ENCODE measurements at places on chromosomes 7 and 10.

GRCh38 chr10:6494936-6495592 lies 85.0 kb downstream of the PRKCQ start:
- DNase-seq, result no peak

DNA sequence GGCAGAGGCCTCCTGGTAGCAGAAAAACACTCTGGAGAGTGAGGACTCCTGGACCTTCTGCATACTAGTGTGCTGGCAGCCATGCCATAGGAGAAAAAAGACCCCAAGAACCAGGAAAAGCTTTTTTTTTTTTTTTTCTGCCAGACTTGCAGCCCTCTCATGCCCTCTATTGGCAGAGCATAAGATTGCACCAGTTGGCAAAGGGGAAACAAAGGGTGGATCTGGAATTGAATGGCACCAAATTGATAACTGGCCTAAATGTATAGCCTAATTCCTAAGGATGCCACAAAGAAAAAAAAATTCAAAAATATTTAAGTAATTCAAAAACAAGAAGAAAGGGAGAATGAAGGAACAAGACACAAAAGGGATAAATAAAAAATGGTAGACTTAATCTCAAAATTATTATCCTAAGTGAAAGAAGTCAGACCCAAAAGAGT lies 112.5 kb upstream of the GHITM start:
- DNase-seq, result peak; percentile 1

DNA sequence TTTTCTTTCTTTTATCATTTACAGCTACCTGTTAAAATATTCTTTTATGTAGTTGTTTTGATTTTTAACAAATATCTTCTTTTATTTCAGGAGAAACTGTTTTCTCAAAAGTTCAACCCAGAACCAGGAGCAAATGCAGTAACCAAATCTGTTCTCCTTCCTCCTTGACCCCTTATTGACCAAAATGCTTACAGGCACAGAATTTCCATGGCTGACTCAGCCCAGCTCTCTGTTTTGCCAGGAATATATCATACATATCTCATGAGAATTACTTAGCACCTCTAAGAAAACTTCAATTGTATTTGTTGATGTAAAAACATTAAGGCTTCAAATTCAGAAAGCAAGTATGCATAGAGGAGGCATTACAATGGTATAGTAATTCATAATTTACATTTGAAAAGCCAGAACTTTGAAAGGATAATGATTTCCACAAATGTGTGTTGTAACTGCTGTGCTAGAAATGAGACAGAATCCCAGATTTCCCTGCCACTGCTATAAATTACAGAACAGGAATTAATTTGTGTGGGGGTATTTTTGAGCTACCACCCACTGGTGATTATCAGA lies 2.2 kb downstream of the GSAP start:
- DNase-seq, result no peak

GRCh38 chr10:124041675-124042445 lies 51.5 kb downstream of the CHST15 start:
- no peak for DNase-seq

DNA sequence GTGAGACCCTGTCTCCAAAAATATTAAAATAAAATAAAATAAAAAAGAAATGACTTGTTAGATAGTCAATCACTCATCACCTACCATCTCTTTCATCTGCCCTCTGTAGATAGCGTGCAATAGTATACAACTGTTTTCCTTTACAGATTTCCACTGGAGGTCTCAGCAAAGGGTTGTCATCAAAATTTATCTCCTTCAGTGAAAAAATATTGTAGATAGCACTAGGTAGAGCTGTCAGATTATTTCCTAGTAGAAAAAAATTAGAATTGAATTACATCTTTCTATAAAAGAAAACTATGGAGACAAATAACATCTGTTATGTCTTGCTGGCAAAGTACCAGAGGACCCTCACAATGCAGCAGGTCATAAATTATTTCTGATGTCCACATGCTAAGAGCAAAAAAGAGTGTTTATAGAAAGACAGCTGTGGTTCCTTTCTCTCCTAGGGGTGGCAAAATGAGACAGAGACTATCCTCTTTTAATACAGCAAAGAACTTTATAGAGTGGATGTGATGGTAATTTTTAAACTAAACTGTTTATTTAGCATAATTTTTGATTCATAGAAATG lies 16.3 kb upstream of the CYP51A1 start:
- DNase-seq, result peak; percentile 63

GRCh38 chr10:16931930-16932329 lies 114.7 kb upstream of the RSU1 start:
- no peak for DNase-seq

- no peak for DNase-seq
Observed at GRCh38 chr10:27716521-27716920, 29.1 kb downstream of the MKX start.

DNA sequence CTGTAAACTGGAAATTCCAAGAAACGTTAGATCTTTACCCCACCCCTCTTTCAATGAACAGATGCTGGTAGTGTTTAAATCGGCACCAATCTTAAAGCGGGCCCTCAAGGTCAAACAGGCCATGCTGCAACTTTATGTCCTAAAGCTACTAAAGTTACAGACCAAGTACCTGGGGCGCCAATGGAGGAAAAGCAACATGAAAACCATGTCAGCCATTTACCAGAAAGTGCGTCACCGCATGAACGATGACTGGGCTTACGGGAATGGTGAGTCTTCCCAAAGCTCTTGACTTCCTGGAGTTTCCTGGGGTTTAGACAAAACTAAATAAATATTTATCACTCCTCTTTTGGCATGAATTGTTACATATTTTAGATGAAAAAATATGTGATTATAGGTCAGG lies 19.6 kb upstream of the SMKR1 start:
- no peak for DNase-seq

DNA sequence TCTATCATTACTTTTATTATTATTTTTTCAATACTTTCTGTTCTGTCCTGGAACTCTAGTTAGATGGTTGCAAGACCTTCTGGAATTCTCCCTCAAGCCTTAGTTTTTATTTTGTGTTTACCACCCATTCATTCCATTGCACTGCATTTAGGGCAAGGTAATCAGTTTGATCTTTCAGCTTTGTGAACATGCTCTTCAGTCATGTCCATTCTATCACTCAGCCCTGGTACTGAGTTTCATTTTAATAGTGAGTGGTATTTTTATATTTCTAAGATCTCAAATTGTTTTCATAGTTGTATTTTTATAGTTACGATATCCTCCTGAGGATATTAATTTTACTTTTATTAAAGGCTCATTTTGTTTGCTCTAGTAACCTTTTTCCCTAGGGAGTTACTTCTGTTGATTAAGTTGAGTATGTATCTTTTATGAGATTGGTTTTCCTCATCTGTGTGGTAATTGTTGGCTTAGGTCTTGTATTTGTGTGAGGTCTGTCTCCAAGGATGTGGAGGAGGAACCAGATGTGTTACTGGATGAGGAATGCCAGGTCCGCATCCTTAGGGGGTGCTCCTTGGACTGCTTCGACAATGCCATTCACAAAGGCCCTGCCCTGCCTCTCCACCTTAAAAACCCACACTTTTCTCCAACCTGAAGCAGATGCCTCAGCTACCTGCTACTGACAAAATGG lies 46.7 kb upstream of the RAB18 start:
- DNase-seq, result no peak

GRCh38 chr10:77305650-77306632 lies 331.7 kb downstream of the KCNMA1 start:
- no peak for DNase-seq

- no peak for DNase-seq
Observed at GRCh38 chr10:77350711-77351119, 286.9 kb downstream of the KCNMA1 start.

GRCh38 chr10:102948176-102948575 lies 30.1 kb downstream of the CNNM2 start:
- no peak for DNase-seq

GRCh38 chr10:122306282-122306681 lies 35.2 kb downstream of the BTBD16 start:
- DNase-seq, result no peak

DNA sequence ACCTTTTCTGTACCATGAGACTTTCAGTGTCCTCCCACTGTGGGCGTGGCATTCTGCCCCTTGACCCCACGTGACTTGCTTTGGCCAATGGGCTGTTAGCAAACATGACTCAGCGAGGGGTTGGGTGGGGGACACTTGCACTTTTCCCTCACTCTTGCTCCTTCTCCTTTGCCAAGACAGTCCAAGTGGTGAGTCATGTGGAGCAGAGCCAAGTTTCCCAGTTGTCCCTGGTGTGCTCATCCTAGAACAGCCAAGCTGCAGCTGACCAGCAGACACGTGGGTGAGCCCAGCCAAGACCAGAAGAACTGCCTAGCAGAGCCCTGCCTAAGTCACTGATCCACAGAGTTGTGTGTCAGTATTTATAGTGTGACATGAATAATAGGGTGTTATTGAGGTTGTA lies 82.8 kb upstream of the CPXM2 start:
- no peak for DNase-seq

DNA sequence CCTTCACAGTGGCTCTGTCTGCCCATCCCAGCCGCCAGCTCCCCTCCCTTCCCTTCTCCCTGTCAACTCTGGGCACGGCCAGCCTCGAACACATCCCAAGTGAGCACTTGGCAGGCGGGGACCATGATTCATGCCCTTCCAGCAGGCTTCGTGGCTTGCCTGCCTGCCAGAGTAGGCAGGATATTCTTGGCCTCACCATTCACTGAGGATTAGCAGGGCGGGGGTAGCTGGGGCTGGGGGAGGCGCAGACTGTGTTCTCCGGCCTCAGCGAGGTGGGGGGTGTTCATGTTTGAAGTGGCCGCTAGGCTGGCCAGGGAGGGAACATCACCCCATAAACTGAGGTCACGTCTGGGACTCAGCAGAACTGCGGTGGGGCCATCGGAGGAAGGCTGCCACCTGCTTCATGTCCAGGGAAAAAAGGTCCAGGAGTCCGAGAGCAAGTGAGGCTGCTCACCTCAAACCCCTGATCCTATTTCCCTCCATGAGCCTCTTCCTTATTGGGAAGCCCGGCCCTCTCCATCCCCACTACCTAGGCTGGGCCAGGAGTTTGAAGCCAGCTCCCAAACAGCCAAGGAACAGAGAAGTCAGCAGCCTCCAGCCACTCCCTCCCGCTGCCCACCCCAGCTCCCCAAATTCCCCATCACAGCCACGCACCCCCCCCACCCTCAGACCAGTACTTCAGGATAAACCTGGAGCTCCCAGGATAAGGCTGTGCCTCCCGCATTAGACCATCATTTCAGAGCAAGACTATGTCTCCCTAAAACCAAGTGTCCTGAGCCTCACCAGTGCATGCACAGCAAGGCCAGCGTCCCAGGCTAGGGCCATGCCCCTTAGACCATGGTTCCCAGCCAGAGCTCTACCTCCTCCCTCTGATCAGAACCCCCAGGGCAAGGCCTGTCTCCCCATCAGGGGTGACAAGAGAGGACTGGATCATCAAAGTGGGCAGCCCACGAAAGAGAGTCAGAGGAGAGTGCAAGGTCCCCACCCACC lies 42.8 kb upstream of the RABGEF1 start:
- no peak for DNase-seq

DNA sequence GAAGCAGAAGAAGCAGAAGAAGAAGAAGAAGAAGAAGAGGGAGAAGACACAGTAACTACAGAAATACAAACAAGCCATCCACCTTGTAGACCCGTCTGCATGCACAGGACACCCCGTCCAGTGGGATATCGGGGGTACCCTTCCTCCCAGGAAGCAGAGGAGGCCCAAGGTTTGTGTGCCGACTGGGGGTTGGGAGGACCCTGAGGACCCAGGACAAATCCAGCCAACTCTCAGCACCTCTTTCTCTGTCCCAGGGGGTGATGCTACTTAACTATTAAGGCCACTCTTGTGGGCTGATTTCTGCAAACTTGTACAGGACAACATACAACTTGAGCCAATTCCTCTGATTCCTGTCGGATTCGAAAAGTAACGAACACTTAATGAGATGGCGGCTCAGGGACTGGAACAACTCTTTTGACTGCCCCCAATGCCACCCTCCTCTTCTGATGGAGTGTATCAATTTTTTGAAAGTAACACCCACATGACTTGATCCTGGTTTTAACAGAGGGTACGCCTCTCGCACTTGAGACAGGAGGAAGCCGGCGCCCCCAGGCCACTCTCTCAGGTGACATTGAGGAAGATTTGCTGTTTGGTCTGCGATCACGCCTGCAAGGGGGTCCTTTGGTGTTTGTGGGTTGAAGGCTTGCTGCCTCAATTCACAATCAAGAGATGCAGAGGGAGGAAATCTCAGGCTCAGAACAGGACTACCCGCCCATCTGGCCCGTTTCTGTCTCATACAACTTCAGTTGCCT lies 192.6 kb downstream of the TNS3 start:
- no peak for DNase-seq

DNA sequence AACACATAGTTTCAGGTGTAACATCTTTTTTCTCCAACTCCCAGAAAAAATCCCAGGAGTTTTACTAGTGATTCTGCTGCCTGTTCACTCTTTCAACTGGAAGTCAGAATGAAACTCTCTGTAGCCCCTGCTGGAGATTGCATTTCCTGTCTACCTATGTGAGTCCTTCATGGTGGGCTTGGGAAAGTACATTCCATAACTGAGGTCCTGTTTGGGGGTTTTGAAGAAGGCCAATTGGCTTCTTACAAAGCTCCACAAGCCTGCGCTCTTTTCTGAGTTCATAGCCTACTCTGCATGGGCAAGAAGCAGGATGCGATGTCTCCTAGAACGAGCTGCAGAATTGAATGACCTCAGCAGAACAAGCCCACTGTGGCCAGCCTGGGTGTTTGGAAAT lies 86.7 kb downstream of the LYZL2 start:
- no peak for DNase-seq

All from NCI-H2227 treated with DMSO at 0.1 percent for 48 hours (cell line).